ENCODE measurements at places on chromosomes 11 and 22.

GRCh38 chr11:35539256-35539655 lies 13.8 kb upstream of the PAMR1 start:
- DNase-seq = no peak

- DNase-seq = no peak
Observed at GRCh38 chr11:130315354-130315970, 745 bp upstream of the ZBTB44 start.

DNA sequence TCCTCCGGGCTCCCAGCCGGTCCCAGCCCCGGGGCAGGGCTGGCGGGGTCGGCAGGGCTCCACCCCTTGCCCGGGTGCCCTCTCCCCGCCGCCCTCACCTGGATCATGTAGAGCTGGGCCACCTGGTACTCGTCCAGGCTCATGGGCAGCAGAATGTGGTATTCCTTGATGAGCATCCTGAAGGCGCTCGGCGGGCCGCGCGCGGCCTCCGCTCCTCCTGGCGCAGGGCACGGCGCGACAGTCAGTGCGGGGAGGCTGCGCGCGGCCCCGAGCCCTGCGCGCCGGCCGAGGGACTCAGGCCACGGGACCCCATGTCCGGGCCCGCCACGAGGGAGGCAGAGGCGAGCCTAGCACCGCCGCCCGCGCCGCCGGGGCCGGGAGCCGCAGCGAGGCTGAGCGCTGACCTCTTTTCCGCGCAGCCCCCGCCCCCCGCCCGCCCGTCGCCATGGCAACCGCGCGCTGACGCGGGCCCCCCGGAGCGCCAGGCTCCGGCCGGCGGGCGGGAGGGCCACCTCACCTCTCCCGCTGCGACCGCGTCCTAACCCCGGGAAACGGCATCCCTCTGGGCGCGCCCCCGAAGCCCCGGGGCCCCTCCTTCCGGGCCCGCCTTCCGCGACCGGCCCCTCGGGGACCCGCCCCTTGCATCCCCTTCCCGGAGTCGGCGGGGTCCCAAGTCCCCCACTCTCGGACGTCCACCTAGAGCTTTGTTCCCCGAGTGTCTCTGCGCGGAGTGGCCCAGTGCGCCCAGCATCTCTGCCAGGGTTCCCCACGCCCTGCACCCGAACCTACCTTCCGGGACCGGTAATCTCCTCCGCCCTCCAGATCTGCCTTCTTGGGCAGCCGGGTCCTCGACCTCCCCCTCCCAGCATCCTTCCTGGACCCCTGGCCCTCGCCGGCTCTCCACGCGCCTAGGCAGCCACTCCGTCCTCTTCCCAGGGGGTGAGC lies 886 bp downstream of the PITPNM1 start:
- no peak for DNase-seq

- DNase-seq = no peak
Observed at GRCh38 chr11:46134540-46134939, 13.3 kb upstream of the PHF21A start.

- no peak for DNase-seq
Observed at GRCh38 chr11:115616971-115617370, 112.8 kb upstream of the CADM1 start.
